Breast epithelium (tissue), 4 donors: ENCODE measurements at places on chromosomes 4 and X. TPM values are rescaled to one million over a fixed set of nuclear protein-coding genes. Genes with fewer than 3 reads are reported as not detected.

Gene XK
- total RNA-seq = 0.66 TPM

Gene FAM9C
- total RNA-seq = not detected

DNA sequence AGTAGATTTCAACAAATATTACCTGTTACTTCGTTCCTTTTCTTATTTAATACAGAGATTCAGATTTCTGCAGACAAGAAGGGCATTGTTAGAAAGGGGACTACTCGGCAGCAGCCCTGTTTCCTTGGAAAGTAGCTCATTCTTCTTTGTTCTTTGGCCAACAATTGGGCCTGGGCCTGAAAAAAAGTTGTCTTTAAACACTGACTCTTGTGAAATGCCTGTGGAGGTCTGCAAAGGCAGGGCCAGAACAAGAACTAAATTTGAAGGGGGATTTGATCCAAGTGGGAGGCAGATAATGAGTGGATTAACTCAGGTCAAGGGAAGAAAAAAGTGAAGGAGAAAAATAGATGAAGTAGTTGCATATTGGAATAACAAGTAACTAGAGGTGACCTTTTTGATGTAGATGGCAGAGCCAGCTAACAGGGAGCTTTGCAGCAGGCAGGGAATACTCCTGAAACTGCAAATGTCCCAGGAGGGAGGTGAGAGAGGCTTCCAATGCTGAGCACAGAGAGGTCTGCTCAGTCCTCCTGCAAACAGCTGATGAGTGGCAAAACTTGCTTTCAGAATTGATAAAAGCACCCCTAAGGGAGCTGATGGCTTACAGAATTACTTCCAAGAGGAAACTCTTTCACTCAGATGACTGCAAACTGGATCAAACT lies 393.2 kb upstream of the HS3ST1 start:
- no peaks in the 10 kb centered on the region for H3K27me3 ChIP-seq
- H3K27ac ChIP-seq = no peak overlapping the region
- H3K4me1 ChIP-seq = no peaks in the 10 kb centered on the region
- DNase-seq = no peak
- no peak overlapping the region for H3K4me3 ChIP-seq

DNA sequence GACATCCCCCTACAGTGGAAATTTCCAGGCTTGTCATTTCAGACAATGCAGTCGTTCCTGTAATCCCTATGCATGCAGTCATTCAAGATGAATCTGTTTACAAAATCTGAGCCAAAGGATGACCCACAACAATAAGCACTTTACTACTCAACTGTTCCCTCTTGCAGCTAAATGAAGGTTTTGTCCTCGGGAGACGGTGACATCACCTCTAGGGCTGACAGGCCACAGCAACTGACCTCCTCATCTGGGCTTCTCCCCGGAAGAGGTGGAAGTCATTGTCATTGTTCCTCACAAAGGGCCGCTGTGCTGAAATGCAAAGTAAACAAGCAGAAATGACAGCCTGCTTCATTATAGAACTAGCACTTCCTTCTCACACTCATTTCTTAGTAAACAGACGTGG lies 29.2 kb downstream of the CLRN2 start:
- peak; percentile 40 for DNase-seq
- no peak overlapping the region for H3K27ac ChIP-seq
- no peaks in the 10 kb centered on the region for H3K36me3 ChIP-seq
- no peaks in the 10 kb centered on the region for H3K4me1 ChIP-seq

Gene KCTD8
- total RNA-seq = 1.9 TPM

Gene PHOX2B
- total RNA-seq = not detected

DNA sequence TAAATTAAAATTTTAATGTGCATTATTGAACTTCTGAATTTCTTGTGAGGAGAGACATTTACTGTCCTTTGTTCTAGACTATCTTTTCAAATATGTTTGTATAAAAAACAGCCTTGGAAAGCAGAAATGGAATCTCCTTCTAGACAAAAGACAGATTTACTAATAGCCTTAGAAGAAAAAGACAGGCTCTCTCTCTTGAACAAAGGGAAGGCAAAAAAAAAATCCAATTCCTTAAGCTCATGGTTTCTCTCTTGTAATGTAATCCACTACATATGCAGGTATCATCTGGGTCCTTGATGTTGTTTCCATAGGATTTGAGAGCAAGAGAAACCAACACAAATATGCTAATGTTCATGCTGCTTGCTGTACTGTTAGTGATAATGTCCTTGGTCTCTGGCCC lies 106.0 kb downstream of the TBCK start:
- H3K27ac ChIP-seq = no peak overlapping the region
- H3K4me3 ChIP-seq = no peak overlapping the region
- H3K4me1 ChIP-seq = no peaks in the 10 kb centered on the region
- H3K36me3 ChIP-seq = peaks cover 4% of the 10 kb centered on the region
- DNase-seq = no peak

Gene BMP3
- total RNA-seq = 0.98 TPM

- no peaks in the 10 kb centered on the region for H3K36me3 ChIP-seq
- no peak for DNase-seq
- no peaks in the 10 kb centered on the region for H3K27me3 ChIP-seq
- H3K4me1 ChIP-seq = no peaks in the 10 kb centered on the region
- H3K4me3 ChIP-seq = no peak overlapping the region
Measured at GRCh38 chr4:152990471-152991131, 54.5 kb downstream of the FHDC1 start.

GRCh38 chr4:128354205-128354821 lies 66.7 kb upstream of the PGRMC2 start:
- H3K4me3 ChIP-seq = no peak overlapping the region
- H3K27me3 ChIP-seq = no peaks in the 10 kb centered on the region
- H3K27ac ChIP-seq = no peak overlapping the region
- no peak for DNase-seq
- H3K4me1 ChIP-seq = no peaks in the 10 kb centered on the region

Gene ADH1C
- 31.8 TPM for total RNA-seq

GRCh38 chr4:183610033-183610432 lies 49.0 kb downstream of the RWDD4 start:
- H3K4me1 ChIP-seq = no peaks in the 10 kb centered on the region
- no peaks in the 10 kb centered on the region for H3K27me3 ChIP-seq
- H3K27ac ChIP-seq = no peak overlapping the region
- no peak for DNase-seq
- no peaks in the 10 kb centered on the region for H3K36me3 ChIP-seq

DNA sequence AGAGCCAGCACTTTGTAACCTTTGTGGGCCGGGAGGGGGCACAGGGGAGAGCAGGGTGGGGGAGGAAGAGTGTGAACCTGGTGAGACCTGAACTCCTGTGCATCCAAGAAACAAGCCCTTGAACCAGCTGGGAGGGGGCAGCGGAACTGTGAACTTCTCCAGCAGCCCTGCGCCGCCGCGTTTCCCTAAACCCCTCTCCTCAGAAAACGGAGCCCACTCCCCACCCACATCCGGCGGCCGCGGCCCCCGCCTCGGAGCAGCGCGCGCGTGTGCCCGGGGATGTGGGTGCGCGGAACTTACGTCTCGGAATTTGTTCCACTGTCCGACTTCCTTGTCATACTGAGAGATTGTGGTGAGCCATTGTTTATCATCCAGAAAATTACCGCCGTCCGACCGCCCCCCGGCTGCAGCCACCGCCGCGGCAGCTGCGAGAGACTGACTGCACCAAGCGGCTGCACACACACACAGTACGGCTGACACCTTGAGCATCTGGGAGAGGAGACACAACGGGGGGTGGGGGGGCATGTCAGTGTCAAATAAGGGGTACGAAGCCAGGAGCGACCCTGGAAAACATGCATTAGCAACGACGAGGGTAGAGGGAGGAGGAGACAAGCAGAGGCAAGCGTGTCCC lies 494 bp downstream of the SPOCK3 start:
- H3K27me3 ChIP-seq = no peaks in the 10 kb centered on the region
- no peak for DNase-seq
- H3K4me3 ChIP-seq = peak overlapping the region; percentile 66
- H3K36me3 ChIP-seq = no peaks in the 10 kb centered on the region

Gene NUP62CL
- total RNA-seq = 1.3 TPM

- H3K36me3 ChIP-seq = no peaks in the 10 kb centered on the region
- H3K27ac ChIP-seq = no peak overlapping the region
- no peak overlapping the region for H3K4me3 ChIP-seq
- no peak for DNase-seq
Measured at GRCh38 chrX:55714161-55714560, 3.4 kb upstream of the RRAGB start.

Gene RIBC1
- total RNA-seq = 2.0 TPM

Gene HTRA3
- total RNA-seq = 53.9 TPM

DNA sequence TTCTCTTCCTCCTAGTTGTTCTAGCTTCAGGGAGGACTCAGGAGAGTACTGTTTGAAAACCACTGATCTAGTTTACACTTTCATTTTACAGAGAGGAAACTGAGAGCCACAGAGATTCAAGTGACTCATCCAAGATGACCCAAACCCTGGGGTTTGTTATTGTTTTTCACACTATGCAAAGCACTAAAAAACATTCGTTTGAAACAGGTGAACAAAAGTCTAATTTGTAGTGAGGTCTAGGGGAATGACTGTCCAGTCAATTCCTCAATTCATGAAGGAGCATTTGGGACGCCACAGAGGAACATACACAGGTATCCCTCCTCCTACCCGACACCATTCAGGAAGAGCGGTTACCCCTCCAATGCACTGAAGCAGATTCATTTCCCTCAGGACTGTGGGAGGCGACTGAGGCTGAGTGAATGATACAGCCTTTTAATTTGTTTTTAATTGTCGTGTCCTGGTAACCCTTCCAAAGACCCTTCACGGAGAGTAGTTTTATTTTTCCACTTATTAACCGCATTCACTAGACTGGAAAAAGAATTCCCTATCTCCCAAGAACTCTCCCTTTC lies 30.3 kb downstream of the TLR10 start:
- H3K27me3 ChIP-seq = no peaks in the 10 kb centered on the region
- H3K36me3 ChIP-seq = no peaks in the 10 kb centered on the region
- H3K4me3 ChIP-seq = peak overlapping the region; percentile 9
- H3K27ac ChIP-seq = peak overlapping the region; percentile 69
- no peak for DNase-seq
- H3K4me1 ChIP-seq = no peaks in the 10 kb centered on the region

- no peak for DNase-seq
- H3K27ac ChIP-seq = no peak overlapping the region
- H3K4me3 ChIP-seq = no peak overlapping the region
Measured at GRCh38 chr4:155657169-155657568, 9.5 kb upstream of the GUCY1A1 start.

Gene G3BP2
- total RNA-seq = 92.6 TPM

- H3K4me1 ChIP-seq = no peaks in the 10 kb centered on the region
- H3K27me3 ChIP-seq = no peaks in the 10 kb centered on the region
- no peak overlapping the region for H3K4me3 ChIP-seq
- DNase-seq = no peak
Measured at GRCh38 chr4:135949931-135950330, 1582.4 kb downstream of the PCDH18 start.

GRCh38 chrX:617891-618290 lies 12.7 kb upstream of the SHOX start:
- H3K4me1 ChIP-seq = no peaks in the 10 kb centered on the region
- H3K27ac ChIP-seq = no peak overlapping the region
- H3K36me3 ChIP-seq = no peaks in the 10 kb centered on the region
- peaks cover 44% of the 10 kb centered on the region for H3K27me3 ChIP-seq
- no peak overlapping the region for H3K4me3 ChIP-seq
- no peak for DNase-seq

GRCh38 chr4:17814140-17814539 lies 3.4 kb downstream of the NCAPG start:
- H3K4me3 ChIP-seq = no peak overlapping the region
- DNase-seq = no peak
- no peaks in the 10 kb centered on the region for H3K36me3 ChIP-seq
- H3K27me3 ChIP-seq = no peaks in the 10 kb centered on the region

DNA sequence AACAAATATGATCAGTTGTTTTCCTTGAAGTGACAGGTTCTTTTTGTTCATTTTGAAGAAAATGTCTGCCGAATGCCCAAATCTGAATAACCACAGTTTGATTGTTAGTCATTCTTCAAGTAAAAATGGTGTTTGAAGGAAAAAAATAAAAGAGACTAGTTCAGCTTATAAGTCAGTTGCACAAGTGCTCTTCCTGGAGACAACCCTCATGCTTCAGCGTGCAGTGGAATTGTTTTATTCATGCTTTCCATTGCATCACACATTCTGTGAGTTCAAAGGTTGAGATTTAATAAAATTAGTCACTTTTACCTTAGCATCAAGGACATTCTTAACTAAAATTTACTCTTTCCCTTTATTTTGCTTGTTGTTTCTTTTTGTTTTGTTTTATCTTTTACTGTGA lies 404.9 kb downstream of the ZNF674 start:
- DNase-seq = no peak
- H3K27ac ChIP-seq = no peak overlapping the region
- peaks cover 4% of the 10 kb centered on the region for H3K27me3 ChIP-seq
- H3K4me1 ChIP-seq = no peaks in the 10 kb centered on the region

DNA sequence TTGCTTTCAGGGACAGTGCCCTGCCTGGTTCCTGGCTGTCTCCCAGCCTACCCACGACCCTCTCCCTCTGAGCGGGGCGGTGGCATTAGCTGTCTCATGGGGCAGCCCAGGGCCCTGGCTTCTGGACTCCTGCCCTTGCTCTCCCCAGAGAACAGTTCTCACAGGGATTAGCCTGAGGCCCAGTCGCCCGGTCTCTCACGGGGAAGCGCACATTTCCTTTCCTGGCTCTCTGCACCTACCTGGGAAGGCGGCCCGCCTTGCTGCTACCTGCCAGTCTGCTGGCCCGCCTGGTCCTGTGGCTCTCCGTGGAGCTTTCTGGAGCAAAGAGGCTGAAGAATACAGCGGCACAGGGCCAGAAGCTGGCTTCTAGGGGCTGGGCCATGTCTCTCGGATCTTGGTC lies 128.4 kb downstream of the FHDC1 start:
- no peak for DNase-seq
- H3K4me3 ChIP-seq = no peak overlapping the region
- H3K27me3 ChIP-seq = no peaks in the 10 kb centered on the region
- peak overlapping the region; percentile 49 for H3K27ac ChIP-seq
- H3K36me3 ChIP-seq = no peaks in the 10 kb centered on the region
- no peaks in the 10 kb centered on the region for H3K4me1 ChIP-seq

GRCh38 chr4:185878633-185879032 lies 66.6 kb upstream of the SORBS2 start:
- H3K4me1 ChIP-seq = no peaks in the 10 kb centered on the region
- no peak overlapping the region for H3K4me3 ChIP-seq
- no peaks in the 10 kb centered on the region for H3K36me3 ChIP-seq
- no peak overlapping the region for H3K27ac ChIP-seq
- no peak for DNase-seq

GRCh38 chr4:182863501-182863900 lies 53.7 kb downstream of the DCTD start:
- no peaks in the 10 kb centered on the region for H3K27me3 ChIP-seq
- no peak for DNase-seq
- H3K27ac ChIP-seq = no peak overlapping the region
- no peak overlapping the region for H3K4me3 ChIP-seq
- no peaks in the 10 kb centered on the region for H3K36me3 ChIP-seq
